Activated T-helper 17 cell treated with anti-CD3 and anti-CD28 coated beads, Interleukin-2, amount 50 U/mL, for 72 hours (primary cell): ENCODE measurements at places on chromosomes 12 and 14.

DNA sequence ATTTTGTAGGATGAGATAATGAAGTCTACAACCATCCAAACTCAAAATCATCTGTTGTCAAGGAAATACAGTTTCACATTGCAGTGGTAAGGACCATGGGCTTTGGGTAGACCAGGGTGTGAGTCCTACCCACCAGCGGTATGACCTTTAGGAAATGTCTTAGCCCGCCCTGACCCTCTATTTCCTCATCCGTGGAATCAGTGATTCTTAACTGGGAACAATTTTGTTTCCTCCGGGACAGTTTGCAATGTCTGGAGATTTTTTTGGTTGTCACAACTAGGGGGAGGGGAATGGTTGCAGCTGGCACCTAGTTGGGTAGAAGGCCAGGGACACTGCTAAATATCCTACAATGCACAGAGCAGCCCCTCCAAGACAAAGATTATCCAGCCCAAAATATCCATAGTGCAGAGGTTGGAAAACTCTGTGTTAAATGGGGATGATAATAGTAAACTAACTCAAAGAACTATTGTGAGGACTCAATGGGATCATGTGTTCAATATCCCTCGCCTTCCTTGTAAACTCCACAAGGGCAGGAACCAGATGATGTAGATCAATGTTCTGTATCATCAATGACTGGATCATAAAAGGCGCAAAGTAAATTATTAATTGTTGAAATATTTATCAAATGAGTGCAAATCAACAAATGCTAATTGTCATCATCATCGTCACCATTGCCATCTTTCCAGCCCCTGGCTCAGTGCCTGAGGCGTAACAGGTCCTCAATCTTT lies 15.7 kb upstream of the IFT81 start:
- no peak for ATAC-seq
- no peaks in the 10 kb centered on the region for H3K4me1 ChIP-seq
- no peak overlapping the region for H3K27ac ChIP-seq

DNA sequence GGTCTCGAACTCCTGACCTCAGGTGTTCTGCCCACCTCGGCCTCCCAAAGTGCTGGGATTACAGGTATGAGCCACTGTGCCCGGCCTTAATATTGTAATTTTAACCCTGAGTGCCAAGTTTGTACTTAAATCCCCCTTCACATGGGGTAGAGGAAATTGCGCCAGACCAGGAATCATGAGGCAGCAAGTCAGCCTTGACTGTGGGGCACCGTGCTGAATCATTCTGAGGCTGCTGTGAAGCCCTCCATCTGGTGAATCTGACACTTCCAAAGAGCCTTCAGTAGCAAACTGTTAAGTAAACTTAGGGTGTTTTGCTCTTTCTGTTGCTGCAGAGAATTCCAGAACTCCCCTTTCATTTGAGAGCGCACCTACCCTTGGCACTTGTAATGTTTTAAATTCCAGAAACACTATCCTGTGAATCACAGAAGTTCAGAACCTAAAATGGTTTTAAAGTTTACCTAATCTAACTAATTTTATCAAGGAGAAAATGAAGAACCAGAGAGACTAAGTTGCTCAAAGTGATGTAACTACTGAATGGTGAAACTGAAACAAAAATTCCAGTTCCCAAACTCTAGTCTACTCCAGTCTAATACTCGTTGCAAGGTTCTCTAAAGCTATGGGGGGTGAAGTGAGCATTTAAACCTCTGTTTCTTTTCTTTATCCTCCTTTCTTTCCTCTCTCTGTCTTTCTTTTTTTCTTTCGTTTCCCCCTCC lies 7.5 kb downstream of the HEBP1 start:
- H3K27me3 ChIP-seq, result no peaks in the 10 kb centered on the region
- H3K27ac ChIP-seq, result peak overlapping the region; percentile 13
- peaks cover 16% of the 10 kb centered on the region for H3K4me1 ChIP-seq
- peaks cover 13% of the 10 kb centered on the region for H3K36me3 ChIP-seq
- no peak for ATAC-seq
- H3K4me3 ChIP-seq, result no peak overlapping the region

DNA sequence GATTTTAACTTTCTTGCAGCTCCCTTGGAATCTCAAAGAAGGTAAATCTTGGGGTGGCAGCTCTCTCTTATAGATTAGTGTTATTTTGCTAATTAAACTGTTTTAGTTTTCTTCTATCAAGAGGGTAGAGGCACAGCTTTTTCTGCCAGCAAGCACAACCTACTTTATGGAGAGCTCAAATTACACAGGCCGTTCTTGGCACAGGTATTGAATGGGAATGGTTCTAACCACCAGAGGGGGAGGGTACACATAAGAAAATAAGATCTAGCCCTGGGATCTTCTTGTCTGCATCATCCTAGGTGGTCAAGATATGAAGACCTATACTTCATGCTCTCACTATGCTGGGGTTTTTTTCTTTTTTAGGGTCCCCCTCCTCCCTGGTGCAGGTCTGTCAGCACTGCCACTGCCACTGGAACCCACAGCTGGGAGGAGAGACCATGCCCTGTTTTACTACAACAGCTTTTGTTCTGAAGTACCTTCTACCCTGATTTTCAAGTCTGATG lies 48.6 kb upstream of the STAC3 start:
- no peak overlapping the region for H3K27ac ChIP-seq
- H3K36me3 ChIP-seq, result peaks cover 87% of the 10 kb centered on the region
- no peaks in the 10 kb centered on the region for H3K27me3 ChIP-seq
- ATAC-seq, result no peak

DNA sequence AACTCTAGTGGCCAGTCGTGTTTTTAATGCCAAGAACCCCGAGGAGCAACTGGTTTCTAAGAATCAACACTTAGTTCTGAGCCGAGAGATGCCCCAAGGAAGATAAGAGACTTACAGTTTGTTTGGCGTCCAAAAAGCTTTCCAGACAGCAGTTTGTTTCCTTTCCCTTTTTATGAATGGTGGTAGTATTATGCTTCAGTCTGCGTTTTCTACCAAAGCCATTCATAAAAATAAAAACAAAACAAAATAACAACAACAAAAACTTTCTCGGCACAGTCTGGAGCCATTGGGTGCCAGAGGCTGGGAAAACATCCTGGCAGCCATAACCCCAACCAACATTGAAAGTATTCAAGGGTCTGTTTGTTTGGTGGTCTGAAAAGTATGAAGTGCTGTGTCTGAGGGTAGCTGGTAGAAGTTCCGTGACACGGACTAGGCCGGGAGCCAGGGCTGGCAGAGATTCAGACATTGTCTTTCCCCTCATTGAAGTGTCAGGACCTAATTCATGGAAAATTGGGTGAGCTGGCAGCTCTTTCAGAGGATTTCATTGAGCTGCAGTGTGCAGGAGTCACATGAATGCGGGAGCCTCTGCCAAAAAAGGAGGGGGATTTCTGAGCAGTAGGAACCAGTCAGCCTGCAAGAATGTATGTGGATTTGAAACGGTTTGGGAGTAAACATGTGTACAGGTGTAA lies 124.2 kb downstream of the HMGA2 start:
- H3K4me1 ChIP-seq, result no peaks in the 10 kb centered on the region
- peaks cover 10% of the 10 kb centered on the region for H3K27me3 ChIP-seq
- no peak for ATAC-seq
- H3K27ac ChIP-seq, result no peak overlapping the region
- no peaks in the 10 kb centered on the region for H3K36me3 ChIP-seq

- peaks cover 4% of the 10 kb centered on the region for H3K4me1 ChIP-seq
- H3K4me3 ChIP-seq, result no peak overlapping the region
- H3K36me3 ChIP-seq, result no peaks in the 10 kb centered on the region
- no peaks in the 10 kb centered on the region for H3K27me3 ChIP-seq
- no peak overlapping the region for H3K27ac ChIP-seq
These were observed 269.5 kb downstream of the FBXL14 start for GRCh38 chr12:1324910-1325309.

DNA sequence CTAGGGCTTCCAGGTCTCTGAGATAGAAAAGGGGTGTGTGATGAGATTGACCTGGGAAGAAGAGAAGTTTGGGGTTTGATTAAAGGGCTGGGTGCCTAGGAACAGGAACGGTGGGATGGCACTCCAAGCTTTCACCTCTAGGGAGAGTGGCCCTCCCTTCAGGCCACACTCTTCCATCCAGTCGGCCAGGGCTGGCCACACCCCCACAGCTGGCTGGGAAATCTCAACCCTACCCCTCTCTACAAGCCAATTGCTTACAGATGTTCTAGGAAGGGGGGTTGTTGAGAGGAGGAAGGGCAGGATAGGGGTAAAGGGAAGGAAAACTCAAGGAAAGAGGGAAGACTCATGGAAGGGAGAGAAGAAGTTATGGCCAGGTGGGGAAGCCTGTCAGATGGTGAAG lies 6.6 kb upstream of the ITGA5 start:
- H3K4me3 ChIP-seq, result no peak overlapping the region
- no peaks in the 10 kb centered on the region for H3K36me3 ChIP-seq
- peak overlapping the region; percentile 77 for H3K27ac ChIP-seq
- H3K4me1 ChIP-seq, result peaks cover 27% of the 10 kb centered on the region

GRCh38 chr14:77133720-77134338 lies 7.8 kb downstream of the ZDHHC22 start:
- peaks cover 65% of the 10 kb centered on the region for H3K27me3 ChIP-seq
- ATAC-seq, result peak; percentile 72
- no peak overlapping the region for H3K27ac ChIP-seq

DNA sequence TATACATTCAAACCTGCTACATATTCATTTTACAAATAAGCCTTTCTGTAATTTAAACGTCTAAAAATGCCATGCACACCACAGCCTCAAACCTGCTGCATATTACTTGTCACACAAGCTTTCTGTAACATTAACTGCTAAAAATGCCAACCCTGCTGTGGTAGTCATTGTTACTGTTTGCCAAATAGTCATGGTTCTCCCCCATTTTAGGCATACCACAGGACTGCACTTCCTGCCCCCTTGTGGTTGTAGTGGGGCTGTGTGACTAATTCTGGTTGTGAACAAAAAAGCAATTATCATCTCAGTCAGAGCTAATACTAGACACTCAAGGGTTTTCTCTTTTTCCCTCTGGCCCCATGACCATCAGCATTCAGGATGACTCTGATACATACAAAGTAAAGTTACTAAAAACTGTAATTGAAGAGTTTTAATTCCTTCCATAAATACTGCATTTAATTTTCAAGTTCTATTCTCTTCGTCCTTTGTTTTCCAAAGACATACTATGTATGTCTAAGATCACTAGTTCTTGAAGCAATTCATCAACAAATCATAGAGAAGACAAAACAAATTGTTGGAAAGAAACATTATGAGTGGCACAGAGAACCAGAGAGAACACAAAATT lies 5.7 kb upstream of the SLC35F4 start:
- ATAC-seq, result peak; percentile 48
- peaks cover 17% of the 10 kb centered on the region for H3K27me3 ChIP-seq

DNA sequence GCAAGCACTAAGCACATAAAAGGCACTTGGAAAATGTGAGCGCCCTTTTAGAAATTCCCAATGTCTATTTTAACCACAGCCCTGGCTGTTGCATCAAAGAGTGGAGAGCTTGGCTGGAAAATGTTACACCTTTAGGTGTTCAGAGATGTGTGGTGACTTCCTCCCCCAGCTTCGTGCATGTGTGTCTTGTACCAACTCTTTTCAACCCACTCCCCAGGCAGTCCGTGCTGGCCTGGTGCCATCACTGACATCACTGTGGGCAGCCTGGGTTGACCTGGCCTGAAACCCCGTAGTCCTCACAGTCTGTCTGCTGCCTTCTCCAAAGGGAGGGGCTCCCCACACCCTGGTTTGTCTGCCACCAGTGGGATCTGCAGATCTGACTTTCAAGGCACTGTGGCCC lies 101.8 kb downstream of the SCARB1 start:
- no peak overlapping the region for H3K4me3 ChIP-seq
- peaks cover 22% of the 10 kb centered on the region for H3K27me3 ChIP-seq
- H3K4me1 ChIP-seq, result peaks cover 9% of the 10 kb centered on the region
- H3K27ac ChIP-seq, result no peak overlapping the region

- no peak overlapping the region for H3K27ac ChIP-seq
- peaks cover 3% of the 10 kb centered on the region for H3K27me3 ChIP-seq
- H3K4me1 ChIP-seq, result no peaks in the 10 kb centered on the region
- H3K36me3 ChIP-seq, result no peaks in the 10 kb centered on the region
These were observed 48.9 kb downstream of the C14orf132 start for GRCh38 chr14:96088074-96088473.

GRCh38 chr14:55127460-55127951 lies 1.5 kb upstream of the LGALS3 start:
- H3K36me3 ChIP-seq, result peaks cover 7% of the 10 kb centered on the region
- H3K27ac ChIP-seq, result no peak overlapping the region
- H3K4me3 ChIP-seq, result no peak overlapping the region
- no peak for ATAC-seq
- H3K27me3 ChIP-seq, result no peaks in the 10 kb centered on the region
- H3K4me1 ChIP-seq, result peaks cover 24% of the 10 kb centered on the region

DNA sequence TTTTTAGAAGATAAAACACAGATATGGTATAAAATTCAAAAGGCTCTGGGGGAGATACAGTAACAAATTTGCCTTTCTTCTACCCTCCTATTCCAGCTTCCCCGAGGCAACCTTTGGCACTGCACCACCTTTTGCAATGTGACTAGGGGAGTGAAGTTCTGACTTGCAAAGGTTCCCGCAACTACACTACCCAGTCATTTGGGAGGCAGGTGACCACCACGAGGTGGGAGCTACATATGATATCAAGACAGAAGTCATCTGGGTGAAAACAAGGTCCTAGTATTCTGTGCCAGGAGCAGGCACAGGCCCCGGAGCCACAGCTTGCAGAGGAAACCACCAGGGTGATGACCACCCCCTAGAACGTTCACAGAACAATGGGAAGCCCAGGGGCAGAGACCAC lies 141.5 kb downstream of the TTC7B start:
- ATAC-seq, result no peak
- H3K36me3 ChIP-seq, result no peaks in the 10 kb centered on the region
- no peaks in the 10 kb centered on the region for H3K27me3 ChIP-seq
- no peak overlapping the region for H3K27ac ChIP-seq
- peaks cover 12% of the 10 kb centered on the region for H3K4me1 ChIP-seq

- no peak overlapping the region for H3K4me3 ChIP-seq
- H3K4me1 ChIP-seq, result no peaks in the 10 kb centered on the region
- peaks cover 13% of the 10 kb centered on the region for H3K27me3 ChIP-seq
- no peak overlapping the region for H3K27ac ChIP-seq
- no peaks in the 10 kb centered on the region for H3K36me3 ChIP-seq
- ATAC-seq, result no peak
These were observed 47.1 kb upstream of the OVCH1 start for GRCh38 chr12:29544428-29545101.

DNA sequence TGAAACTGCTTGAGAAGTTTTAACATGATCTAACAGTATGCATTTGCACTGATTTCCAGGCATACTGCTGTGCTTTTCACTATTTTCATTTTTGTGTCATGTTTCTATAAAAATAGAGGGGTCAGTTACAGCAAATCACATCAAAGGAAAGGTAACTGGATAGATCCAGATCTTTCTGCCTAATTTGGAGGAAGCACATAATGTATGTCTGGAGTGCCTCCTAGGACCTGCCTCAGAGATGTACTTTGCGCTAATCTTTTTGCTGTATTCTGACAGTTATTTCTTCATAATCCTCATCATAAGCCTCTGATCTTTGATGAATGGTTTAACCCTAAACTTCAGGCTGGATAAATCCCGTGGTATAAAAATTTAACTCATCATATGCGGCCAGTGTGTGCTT lies 111.2 kb upstream of the NPAS3 start:
- no peak for ATAC-seq
- H3K27ac ChIP-seq, result no peak overlapping the region
- no peaks in the 10 kb centered on the region for H3K27me3 ChIP-seq
- no peaks in the 10 kb centered on the region for H3K36me3 ChIP-seq
- no peak overlapping the region for H3K4me3 ChIP-seq

GRCh38 chr14:32571995-32572866 lies 243.1 kb downstream of the AKAP6 start:
- no peaks in the 10 kb centered on the region for H3K4me1 ChIP-seq
- no peak overlapping the region for H3K4me3 ChIP-seq
- H3K27me3 ChIP-seq, result peaks cover 6% of the 10 kb centered on the region
- H3K36me3 ChIP-seq, result no peaks in the 10 kb centered on the region
- H3K27ac ChIP-seq, result no peak overlapping the region
